ENCODE measurements at places on chromosomes 13 and 19. TPM values are rescaled to one million over a fixed set of nuclear protein-coding genes. Genes with fewer than 3 reads are reported as not detected.

DNA sequence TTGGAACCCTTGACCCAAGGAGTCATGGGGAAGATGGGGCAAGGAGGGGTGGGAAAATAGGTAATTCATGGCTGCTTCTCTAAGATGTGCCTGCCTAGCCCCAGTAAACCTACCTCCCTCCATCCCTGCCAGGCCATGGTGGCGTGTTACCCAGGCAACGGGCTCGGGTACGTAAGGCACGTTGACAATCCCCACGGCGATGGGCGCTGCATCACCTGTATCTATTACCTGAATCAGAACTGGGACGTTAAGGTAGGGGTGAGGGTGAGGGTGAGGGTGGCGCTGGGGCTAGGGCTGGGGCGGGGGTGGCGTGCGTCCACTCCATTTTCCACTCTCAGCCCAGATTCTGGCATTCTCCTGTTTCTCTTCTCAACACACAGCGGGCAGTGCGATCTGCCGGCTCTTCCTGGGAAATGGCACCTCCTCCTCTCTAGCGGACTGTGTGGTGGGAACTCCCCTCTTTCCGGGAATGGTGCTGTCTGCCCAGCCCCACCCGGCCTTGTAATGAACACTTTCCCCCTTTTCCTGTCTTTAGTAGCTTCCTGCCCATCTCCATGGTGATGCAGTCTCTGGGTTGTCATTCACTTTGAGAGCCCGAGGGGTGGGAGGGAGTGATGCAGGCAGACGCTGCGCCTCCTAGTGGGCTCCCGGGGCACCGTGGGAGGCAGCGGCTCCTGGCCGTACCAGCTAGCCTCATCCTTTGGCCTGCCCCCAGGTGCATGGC is 7.6 kb downstream of the EGLN2 start:
- DNase-seq = peak; percentile 89

DNA sequence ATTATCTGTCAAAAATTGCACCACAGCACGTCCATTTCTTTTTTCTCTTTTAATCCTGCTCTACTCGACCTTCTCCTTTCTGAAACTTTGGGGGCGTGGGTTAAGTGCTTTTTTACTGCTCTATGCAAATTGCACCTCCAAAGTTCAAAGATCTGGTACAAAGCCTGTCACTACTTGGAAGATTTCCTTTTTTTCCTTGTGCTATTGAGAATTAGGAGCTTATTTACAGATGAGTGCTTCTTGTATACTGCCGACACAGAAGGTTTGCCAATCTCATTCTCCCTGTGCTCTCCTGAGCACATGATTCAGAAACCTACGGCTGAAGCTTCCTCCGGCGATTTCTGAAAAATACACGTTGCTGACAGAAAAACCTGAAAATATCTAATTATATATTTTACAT is 94.8 kb downstream of the TEX29 start:
- DNase-seq = no peak

GRCh38 chr13:85142351-85142927 is 656.8 kb downstream of the SLITRK6 start:
- DNase-seq = no peak

GRCh38 chr13:61286148-61286745 is 129.4 kb downstream of the PCDH20 start:
- DNase-seq = no peak

- DNase-seq = no peak
Observed at GRCh38 chr13:32334671-32335070, 19.4 kb downstream of the BRCA2 start.

GRCh38 chr13:49904729-49905456 is 31.2 kb downstream of the SPRYD7 start:
- DNase-seq = no peak

GRCh38 chr19:6602729-6603114 is 11.8 kb upstream of the CD70 start:
- no peak for DNase-seq

- DNase-seq = no peak
Observed at GRCh38 chr19:13951799-13952153, 533 bp upstream of the DCAF15 start.

GRCh38 chr19:18742838-18743783 is 48.0 kb downstream of the COMP start:
- DNase-seq = no peak

GRCh38 chr13:71964491-71965100 is 97.6 kb upstream of the DACH1 start:
- DNase-seq = no peak

DNA sequence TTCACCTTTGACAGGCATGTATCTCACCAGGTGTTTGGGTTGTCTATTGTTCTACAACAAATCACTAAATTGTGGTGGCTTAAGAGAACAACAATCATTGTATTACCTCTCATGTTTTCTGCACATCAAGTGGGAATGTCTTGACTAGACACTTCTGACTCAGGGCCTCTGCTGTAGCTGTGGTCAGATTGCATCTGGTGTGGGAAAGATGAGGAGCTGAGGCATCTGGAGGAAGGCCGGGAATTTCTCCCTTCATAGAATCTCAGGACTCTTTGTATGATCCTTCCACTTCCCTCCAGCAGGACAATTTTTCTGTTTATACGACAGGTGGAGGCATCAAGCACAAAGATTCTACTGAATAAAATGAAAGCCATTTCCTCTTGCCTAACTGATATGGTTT is 511.8 kb upstream of the NBEA start:
- DNase-seq = no peak

DNA sequence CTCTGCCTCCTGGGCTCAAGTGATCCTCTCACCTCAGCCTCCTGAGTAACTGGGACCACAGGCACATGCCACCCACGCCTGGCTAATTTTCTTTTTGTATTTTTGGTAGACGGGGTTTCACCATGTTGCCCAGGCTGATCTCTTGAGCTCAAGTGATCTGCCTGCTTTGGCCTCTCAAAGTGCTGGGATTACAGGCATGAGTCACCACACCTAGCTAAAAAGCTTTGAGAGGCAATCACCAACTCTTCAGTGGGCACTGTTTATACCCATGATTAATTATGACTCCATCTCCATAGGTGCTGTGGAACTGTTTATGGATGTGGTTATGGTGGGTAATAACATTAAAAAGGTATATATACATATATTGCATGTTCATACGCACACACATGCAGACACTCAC is 7.5 kb upstream of the RBM26 start:
- DNase-seq = no peak

DNA sequence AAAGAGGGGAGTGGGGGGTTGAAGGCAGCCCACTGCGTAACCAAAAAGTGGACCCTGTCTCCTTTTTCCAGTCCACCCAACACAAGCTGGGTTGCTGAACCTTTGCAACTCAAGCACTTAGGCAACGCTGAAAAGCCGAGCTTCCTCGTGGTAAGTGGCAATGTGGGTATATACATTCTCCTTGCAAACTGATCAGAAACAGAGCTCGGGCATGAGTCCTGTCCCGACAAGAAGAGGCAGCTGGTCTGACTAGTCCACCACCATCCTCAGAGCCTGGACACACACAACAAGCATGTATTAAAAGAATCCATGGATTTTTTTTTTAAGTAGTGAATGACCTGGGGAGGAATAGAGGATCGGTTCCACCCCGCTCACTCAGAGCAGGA is 240.6 kb upstream of the ZNF507 start:
- DNase-seq = no peak

GRCh38 chr13:51006067-51006845 is 96.7 kb downstream of the RNASEH2B start:
- DNase-seq = no peak

DNA sequence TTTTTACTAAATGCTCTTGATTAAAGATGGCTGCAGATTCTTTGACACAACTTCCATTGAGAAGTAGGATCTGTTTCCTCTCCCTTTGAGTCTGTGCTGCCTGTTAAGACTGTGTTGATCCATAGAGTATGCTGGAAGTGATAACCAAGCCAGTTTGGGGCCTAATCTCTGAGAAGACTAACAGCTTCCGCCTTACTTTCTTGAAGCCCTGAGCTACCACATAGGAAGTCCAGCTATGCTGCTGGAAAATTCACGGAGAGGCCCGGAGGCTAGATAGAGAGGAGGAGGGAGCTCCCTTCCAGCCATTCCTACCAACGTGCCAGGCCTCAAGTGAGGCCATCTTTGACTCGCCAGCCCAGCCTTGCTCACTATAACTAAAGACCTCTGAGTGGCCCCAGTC is 12.5 kb downstream of the RAP2A start:
- DNase-seq = no peak

GRCh38 chr19:19205416-19206410 is 2.5 kb upstream of the NR2C2AP start:
- no peak for DNase-seq

GRCh38 chr19:40266119-40266518 is 19.0 kb downstream of the AKT2 start:
- no peak for DNase-seq

DNA sequence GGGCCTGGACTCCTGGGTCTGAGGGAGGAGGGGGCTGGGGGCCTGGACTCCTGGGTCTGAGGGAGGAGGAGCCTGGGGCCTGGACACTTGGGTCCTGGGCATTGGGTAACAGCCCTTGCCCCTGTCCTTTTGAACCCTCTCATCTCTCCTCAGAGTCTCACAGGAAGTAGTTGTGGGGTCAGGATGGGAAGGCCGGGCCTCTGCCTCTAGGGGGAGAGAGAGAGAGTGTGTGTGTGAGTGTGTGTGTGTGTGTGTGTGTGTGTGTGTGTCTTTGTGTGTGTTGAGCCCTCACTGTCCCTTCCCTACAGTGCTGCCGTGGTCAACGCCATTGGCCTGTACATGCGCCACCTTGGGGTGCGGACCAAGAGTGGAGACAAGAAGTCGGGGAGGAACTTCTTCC is 10.9 kb downstream of the ARHGEF1 start:
- no peak for DNase-seq

OR7D2 gene
- 0.06 TPM for polyA plus RNA-seq

NKPD1 gene
- polyA plus RNA-seq = 0.11 TPM

GFY gene
- polyA plus RNA-seq = not detected

SULT2A1 gene
- polyA plus RNA-seq = not detected

ZNF98 gene
- 3.1 TPM for polyA plus RNA-seq
